Colonic mucosa (tissue), 4 donors: ENCODE measurements at places on chromosomes 6 and 20.

GRCh38 chr6:79614326-79615305 lies 16.5 kb upstream of the SH3BGRL2 start:
- no peak for DNase-seq

DNA sequence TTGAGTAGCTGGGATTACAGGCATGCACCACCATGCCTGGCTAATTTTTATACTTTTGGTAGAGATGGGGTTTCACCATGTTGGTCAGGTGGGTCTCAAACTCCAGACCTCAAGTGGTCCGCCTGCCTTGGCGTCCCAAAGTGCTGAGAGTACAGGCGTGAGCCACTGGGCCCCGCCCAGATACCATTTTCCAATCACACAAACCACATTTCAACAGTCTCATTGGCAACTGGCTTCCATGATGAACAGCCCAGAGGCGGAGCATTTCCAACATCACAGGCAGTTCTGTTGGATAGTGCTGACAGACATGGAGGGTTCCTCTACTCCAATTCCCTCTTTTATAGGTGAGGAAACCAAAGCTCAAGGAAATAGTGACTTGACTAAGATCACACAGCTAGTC lies 43.9 kb upstream of the PLCB4 start:
- no peak for DNase-seq

DNA sequence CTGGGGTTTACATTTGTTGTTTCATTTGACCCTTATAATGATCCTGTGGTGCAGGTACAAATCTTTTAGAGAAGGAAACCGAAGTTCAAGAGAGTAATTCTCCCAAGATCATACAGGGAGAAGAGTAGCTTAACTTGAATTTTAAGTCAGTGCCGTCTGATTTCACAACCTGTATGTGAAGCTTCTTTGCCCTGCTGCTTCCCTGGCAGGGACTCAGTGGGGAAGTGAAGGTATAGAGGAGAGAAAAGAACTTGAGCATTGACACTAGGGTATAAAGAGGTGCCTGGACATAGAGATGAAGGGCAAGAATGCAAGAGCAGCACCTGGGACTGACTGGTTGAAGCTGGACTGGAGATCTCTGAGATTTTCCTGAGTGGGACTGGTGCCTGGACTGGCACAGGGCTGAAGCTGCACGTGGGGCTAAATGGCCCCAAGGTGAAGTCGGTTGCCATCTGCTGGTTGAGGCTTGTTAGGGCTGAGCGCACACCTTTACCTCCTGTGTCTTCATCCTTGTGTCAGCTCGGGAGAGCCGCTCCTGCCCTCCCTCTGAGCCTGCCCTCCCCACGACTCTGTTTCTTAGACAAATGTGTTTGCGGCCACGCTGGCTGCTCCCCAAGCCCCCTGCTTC lies 41.8 kb downstream of the FARS2 start:
- peak; percentile 62 for DNase-seq

GRCh38 chr6:84764332-84765049 lies at the start of gene TBX18:
TSS of gene TBX18 (minus strand) at chr6:84764598. CDS start at chr6:84764181, 417 bp downstream.
- peak; percentile 86 for DNase-seq

DNA sequence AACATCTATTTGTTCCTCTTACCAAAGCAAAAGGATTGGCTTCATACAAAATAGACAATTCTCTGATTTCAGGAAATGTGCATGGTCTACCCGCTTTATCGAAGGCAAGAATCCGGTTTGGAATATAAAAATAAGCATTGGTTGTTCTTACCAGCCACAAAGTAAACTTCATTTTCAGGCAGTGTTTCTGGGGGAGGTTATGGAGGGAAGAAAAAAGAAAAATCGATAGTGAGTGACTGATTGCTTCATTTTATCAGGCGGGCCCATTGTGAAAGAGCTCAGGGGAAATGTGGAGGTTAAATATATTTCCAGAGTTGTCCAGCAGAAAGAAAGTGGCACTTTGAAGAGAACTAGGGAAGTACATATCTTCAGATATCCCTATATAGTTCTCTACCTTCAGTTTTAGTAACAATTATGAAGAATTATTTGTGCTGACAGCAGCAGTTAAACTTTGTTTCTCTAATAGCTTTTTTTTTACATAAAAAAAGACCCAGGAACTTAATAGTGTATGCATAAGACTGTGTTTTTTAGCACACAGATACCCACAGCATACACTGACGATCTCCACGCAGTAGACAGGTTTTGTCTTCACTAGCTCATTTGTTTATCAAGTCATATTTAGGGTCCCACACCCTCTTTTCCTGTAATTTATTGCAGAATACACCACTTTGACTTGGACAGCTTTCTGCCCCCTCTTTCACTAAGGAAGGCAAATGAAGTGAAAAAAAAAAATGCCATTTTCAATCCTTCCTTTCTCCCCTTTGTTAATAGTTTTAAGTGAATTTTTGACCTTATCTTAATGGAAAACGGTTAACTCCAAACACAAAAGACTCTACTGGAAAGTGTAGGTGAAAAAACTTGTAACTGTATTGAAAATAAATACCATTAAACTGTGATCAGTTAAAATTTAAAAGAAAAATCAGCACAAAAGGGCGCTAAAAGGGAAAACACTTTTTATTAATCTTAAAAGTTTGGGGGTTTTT lies 2.9 kb downstream of the POU3F2 start:
- DNase-seq, result no peak

- DNase-seq, result peak; percentile 77
Observed at GRCh38 chr6:53795702-53796450, 1.1 kb downstream of the LRRC1 start.

DNA sequence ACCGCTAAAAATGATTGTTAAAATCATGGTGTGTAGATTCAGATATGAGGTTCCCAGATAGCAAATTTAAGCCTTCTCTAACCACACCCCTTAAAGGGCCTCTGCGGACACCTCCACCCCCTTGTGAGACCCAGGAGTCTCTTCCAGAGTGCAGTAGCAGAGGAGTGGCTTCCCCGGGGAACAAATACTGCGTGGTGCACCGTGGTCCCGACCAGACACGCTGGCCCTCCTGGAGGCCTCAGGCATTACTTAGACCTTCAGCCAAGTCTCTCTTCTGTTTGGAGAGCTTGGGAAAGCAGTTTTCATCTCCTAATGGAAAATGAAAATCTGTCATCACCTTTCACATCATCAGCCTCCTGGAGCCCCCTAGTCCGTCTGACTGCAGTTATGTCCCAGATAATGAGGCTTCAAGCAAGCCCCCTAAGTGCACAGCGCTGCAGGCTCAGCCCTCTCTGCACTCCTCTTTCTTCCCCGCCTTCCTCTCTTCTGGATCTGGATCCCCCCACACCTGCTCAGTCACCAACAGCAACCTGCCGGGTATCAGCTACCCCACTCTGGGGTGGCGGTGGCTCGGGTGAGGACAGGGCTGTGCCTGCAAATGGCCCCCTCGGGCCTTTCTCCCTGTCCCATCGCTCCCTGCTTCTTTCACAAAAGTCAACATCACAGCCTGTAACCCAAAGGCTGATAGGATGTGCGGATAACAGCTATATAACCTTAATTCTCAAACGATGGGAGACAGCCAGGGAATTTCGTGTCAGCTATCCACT lies 58.8 kb upstream of the TAGAP start:
- DNase-seq, result peak; percentile 14

DNA sequence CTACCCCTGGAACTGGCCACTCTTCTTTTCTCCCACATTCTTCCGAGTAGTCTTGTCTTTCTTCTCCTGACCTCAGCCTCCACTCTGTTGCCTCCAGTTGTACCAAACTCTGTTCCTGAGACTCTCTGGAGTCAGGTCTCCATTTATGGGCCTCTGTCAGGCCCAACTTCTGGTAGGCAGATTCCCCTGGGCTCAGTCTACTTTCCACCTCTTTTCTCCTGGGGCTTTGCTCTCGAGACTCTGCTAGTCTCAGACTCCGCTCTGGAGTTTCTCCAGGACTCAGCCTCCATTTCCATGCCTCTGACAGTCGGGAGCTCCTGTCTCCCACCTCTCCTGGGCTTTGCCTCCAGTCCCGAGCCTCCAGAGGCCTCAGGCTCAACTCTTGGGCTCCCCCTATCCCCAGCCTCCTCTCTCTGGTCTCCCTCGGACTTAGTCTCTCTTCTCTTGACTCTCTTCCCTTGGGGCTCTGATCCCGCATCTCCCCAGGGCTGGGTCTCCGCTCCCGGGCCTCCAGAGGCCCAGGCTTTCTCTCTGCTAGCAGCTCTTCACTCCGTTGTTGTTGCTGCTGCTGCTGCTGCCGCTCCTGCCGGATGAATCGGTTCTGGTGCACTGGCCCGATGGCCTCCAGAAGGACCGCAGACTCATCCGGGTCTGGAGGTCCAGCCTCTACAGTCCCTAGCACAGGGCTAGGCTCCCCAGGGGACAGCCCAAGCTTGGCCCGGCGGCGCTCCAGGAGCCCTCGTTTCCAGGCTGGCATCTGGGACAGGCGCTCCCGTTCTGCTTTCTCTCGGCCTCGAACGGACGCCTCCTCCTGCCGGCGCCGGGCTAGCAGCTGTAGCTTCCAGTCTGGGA lies 1.1 kb downstream of the PPP1R18 start:
- no peak for DNase-seq

DNA sequence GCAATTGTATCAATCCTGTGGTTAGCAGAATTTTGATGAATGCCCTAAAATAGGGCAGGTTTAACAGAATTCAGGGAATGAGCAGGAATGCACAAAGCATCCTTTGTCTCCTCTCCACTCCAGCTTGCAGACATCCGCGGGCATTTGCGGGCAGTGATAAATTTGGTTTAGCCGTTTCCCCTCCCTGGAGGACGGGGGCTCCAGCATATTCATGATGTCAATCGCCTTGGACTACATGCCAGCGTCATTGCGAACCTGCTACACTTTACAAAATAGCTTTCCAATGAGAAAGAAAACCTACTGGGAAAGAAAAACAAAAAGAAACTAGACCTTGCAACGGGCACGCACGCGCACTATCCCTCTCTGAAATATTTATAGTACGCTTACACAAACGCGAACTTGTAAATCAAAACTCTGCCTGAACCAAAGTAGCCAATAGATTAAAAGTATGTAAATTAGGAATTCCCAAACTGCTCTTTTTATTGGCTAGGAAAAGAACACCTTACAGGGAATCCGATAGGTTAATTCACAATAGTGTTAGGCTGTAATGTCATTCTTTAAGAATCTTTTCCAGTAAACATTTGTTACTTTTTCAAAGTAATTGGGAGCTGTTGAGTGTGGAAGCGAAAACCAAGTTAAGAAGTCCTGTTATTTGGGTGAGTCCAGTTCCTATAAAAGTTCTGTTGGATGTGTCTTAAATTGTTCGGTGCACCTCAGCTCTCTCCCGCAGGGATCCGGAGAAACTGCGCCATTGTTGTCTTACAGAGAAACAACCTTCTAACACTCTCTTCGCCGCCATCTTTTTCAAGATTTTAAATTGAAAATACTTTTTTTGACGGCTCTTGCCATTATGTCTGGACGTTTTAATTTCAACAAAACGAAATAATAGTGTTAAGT lies 136.7 kb downstream of the HFE start:
- DNase-seq, result peak; percentile 83

DNA sequence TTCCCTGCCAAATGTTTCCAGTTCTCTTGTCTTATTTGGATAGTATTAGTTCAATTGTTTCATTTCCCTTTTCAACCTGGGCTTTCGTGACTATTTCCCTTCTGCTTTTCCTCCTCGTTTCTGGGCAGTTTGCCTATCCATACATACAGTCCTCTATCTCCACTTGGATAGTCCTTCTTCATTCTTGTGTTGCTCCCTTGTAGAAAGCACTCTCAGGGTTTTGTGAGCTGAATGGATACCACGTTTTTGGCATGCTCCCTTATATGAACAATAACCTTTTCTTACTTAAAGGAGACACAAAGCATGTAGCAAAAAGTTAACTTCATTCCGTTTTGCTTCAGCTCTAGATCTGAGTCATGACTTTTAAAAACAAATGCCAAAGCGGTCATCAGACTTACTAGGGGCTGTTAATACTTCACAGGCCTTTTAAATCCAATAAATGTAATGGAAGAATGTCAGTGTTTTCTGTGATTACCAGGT lies 16.6 kb downstream of the CRYBG1 start:
- no peak for DNase-seq

DNA sequence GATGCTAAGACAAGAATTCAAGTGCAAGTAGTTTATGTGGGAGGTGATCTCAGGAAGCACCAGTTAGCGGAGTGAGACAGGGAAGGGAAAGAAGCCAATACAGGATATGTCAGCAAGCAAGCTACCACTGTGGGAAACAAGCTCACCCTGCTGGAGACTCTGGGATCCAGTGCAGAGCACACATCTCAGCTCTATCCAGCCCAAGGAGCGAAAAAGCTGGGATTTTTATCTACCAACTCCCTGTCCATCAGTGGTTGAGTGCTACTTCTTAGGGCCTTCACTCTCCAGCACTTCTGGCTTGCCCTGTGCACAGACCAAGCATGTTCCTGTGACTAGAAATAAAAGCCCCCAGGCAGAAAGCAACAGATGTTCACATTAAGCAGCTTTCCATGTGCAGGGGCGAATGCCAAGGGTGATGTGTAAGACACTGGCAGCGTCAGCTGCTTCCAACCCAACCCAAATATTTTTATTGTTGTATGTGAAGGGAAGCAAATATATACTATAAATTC lies 10.8 kb upstream of the RNF24 start:
- DNase-seq, result no peak

GRCh38 chr6:170434117-170434820 lies 118.8 kb downstream of the PSMB1 start:
- DNase-seq, result no peak

GRCh38 chr20:40241596-40242343 lies 447.3 kb downstream of the MAFB start:
- no peak for DNase-seq

DNA sequence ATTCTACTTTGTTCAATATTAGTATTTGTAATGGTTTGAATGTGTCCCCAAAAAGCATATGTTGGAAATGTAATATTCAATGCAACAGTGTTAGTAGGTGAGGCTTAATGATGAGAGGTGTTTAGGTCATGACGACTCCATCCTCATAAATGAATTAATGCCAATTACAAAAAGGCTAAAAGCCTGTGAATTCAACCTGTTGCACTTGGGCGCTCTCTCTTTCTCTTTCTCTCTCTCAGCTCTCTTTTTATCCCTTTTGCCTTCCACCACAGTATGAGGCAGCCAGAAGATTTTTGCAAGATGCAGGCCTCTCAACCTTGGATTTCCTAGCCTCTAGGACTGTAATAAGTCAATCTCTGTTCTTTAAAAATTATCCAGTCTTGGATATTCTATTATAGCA lies 34.6 kb downstream of the PSMB9 start:
- DNase-seq, result no peak

GRCh38 chr6:14520029-14520428 lies 402.5 kb downstream of the CD83 start:
- DNase-seq, result no peak

- DNase-seq, result no peak
Observed at GRCh38 chr6:125507987-125508655, 206.4 kb upstream of the HDDC2 start.

DNA sequence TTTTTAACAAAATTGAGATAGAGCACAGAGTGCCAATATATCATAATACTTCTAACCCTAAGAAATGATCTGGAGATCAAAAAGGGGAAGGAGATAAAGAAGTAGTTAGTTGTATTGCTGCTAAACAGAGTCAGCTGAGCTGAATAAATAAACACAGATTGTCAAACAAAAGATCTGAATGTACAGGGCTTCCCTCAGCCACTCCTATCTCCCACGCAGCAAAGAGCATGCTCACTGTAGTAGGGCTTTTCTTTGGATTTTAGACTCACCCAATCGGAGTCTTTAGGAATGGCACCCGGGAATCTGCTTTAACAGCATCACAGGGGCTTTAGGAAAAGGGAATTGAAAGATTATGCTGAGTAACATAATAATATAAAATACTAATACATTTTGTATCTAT lies 222.2 kb upstream of the STXBP5 start:
- DNase-seq, result no peak

GRCh38 chr6:32604434-32604877 lies 14.8 kb upstream of the HLA-DRB1 start:
- no peak for DNase-seq
